NCI-H1694 treated with DMSO at 0.1 percent for 48 hours (cell line): ENCODE measurements at places on chromosomes 1 and 21.

DNA sequence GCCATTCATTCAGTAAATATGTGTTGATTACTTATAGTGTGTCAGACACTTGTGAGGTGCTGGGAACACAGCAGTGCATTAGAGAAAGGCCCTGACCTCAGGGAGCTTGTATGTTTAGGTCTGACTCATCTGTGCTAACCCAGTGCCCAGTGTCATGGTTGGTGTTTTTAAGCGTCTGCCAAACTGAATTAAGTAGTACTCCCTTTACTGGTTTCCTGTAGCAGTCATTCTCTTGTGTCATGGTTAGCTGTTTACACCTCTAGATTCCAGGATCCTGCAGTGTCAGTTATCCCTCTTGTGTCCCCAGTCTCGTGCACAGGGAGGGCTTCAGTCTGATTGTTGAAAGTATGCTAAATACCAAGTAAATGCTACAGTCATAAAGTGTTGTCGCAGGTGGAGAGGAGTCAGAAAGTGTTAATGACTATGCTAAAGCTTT is 14.2 kb downstream of the UCK2 start:
- DNase-seq: no peak

DNA sequence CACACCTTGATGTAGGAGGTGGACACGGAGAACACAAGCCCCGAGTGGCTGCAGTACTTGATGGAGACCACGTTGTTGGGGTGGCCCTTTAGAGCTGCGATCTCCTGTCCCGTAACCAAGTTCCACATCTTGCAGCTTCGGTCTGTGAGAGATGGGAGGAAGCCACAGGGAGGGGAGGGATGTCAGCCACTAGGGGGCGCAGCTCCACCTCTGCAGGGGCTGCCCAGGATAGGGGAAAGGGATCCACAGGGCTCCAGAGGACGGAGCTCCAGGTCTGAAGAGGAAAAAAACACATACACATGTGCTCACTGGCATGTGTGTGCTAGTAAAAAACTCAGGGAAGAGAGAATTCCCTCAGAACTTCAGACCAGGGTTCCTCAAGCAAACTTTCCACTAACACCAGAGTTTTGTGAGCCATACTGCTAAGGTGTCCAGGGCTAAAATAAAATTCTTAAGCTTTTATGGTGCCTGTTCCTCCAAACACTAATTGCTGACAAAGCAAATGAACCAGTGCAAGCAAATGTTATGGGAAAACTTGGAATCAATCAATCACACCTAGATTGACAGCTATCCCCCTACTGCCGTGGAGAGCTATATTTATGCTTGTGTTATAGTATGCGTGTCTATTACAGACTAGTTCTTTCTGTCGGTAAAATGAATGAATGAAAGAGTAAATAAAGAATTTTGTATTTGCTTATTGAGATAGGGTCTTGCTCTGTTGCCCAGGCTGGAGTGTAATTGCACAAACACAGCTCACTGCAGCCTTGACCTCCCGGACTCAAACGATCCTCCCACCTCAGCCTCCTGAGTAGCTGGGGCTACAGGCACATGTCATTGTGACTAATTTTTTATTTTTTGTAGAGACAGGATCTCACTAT is 43.7 kb downstream of the KIF21B start:
- DNase-seq: peak; percentile 29

GRCh38 chr1:3314491-3315381 is 139.7 kb upstream of the ARHGEF16 start:
- no peak for DNase-seq

DNA sequence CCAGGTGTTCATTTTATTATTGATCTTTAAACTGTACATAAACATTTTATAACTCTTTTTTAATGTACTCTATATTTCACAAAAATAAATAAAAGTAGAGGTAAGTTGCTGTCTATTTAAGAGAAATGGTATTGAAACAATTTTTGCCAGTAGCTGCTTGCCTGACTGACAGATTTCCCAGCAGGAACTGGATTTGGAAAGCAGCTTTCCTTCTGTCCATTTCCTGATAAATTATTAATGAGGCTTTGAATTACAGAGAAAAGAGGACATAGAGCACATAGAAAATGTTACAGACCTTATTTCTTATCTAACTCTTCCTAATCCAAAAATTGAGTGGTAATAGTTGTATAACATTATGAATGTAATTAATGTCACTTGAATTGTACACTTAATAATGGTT is 79.7 kb upstream of the BCL10 start:
- DNase-seq: no peak

GRCh38 chr21:44834951-44835646 is 17.2 kb upstream of the SUMO3 start:
- DNase-seq: no peak

- DNase-seq: no peak
Observed at GRCh38 chr1:61140778-61141177, 58.4 kb downstream of the NFIA start.

GRCh38 chr1:91549041-91549735 is 48.5 kb downstream of the CDC7 start:
- DNase-seq: no peak

- DNase-seq: no peak
Observed at GRCh38 chr1:22553991-22554522, 9.2 kb upstream of the EPHA8 start.

DNA sequence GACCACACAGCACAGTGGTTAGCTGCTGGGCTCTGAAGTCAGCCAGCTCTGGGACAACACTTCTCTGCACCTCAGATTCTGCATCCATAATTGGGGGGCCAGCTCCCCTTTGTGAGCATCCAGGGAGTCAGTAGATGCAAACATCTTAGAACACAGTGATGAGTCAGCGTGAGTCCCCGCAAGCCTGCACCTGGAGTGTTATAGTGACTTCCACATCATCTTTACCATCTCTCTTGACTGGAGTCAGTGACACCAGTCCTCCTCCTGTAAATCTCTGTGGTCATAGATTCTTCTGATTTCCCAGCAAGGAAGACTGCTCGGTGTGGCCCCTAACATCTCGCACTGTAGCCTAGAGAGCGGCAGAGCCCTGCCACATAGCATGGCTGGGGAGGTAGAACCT is 13.9 kb upstream of the EDN2 start:
- DNase-seq: no peak

GRCh38 chr1:91754348-91754747 is 131.6 kb downstream of the TGFBR3 start:
- DNase-seq: no peak

GRCh38 chr1:45244660-45245059 is 38.3 kb upstream of the ZSWIM5 start:
- DNase-seq: no peak

DNA sequence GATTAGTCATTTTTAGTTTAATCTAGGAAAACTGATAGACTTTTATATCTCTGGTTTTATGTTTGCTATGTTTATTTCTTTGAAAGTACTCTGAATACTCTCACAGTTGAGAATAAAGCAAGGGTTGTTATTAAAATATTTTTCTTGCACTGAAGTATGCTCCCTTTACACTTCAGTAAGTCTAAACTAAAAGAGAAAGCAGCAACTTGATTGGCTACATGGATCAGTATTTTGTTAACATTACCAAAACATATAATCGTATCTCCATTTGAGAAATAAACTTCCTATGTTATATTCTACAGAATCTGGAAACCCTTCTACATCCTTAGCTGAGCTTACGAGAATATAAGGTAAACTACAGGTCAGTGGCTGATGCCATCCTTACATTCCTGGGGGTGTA is 149.5 kb upstream of the HP1BP3 start:
- DNase-seq: no peak

- DNase-seq: no peak
Observed at GRCh38 chr1:146021050-146021445, 487 bp downstream of the HJV start.

- DNase-seq: no peak
Observed at GRCh38 chr21:46029186-46029924, 47.8 kb downstream of the COL6A1 start.

GRCh38 chr1:183841950-183842794 is 37.3 kb downstream of the RGL1 start:
- DNase-seq: no peak

GRCh38 chr1:116753312-116753711 is 918 bp upstream of the CD2 start:
- DNase-seq: no peak
